Left colon (tissue), 2 donors: ENCODE measurements at places on chromosomes 2 and 18. TPM values are rescaled to one million over a fixed set of nuclear protein-coding genes. Genes with fewer than 3 reads are reported as not detected.

Gene AQP4
- 0.14 TPM for total RNA-seq

Gene CNPPD1
- 119 TPM for total RNA-seq

Gene CASP10
- 44.3 TPM for total RNA-seq

Gene ERFE
- total RNA-seq = 0.45 TPM

Gene NABP1
- total RNA-seq = 28.0 TPM

Gene HOXD13
- total RNA-seq = 0.15 TPM

Gene SP100
- total RNA-seq = 65.5 TPM

Gene EVX2
- not detected for total RNA-seq

Gene FEV
- 3.9 TPM for total RNA-seq

Gene TACR1
- 1.1 TPM for total RNA-seq

Gene REG1B
- 4.6 TPM for total RNA-seq

Gene LRRC30
- total RNA-seq = not detected

Gene MOGAT1
- 0.25 TPM for total RNA-seq

Gene YES1
- total RNA-seq = 74.6 TPM

Gene SERPINB10
- total RNA-seq = not detected

Gene COL4A3
- total RNA-seq = 0.61 TPM

Gene DCAF17
- total RNA-seq = 15.6 TPM

Gene AFF3
- total RNA-seq = 4.7 TPM

Gene RNF181
- total RNA-seq = 78.8 TPM

Gene AQP12A
- 0.92 TPM for total RNA-seq

Gene TMEM37
- 71.8 TPM for total RNA-seq

Gene AOX1
- total RNA-seq = 5.7 TPM

Gene GCKR
- not detected for total RNA-seq

Gene PRSS56
- total RNA-seq = not detected

Gene IL36RN
- total RNA-seq = not detected

Gene NFATC1
- 4.4 TPM for total RNA-seq

Gene SKA1
- 1.0 TPM for total RNA-seq

Gene STK17B
- total RNA-seq = 59.9 TPM

Gene APOB
- total RNA-seq = 0.24 TPM

Gene CIB4
- not detected for total RNA-seq

Gene APLF
- 3.4 TPM for total RNA-seq

Gene UGT1A10
- total RNA-seq = 84.8 TPM

Gene C18orf54
- 3.4 TPM for total RNA-seq

Gene SERPINB11
- not detected for total RNA-seq

Gene GRB14
- 1.2 TPM for total RNA-seq

Gene BMP10
- total RNA-seq = not detected

Gene HS1BP3
- 26.9 TPM for total RNA-seq

Gene RESP18
- not detected for total RNA-seq

Gene CDCA7
- 28.3 TPM for total RNA-seq

Gene VIT
- total RNA-seq = 0.50 TPM

Gene SCN2A
- total RNA-seq = 0.14 TPM

Gene AQP12B
- total RNA-seq = 2.4 TPM

Gene SERPINB7
- 0.22 TPM for total RNA-seq

Gene GTF2A1L
- not detected for total RNA-seq

Gene PSTPIP2
- total RNA-seq = 7.4 TPM

Gene SNRNP200
- total RNA-seq = 84.8 TPM

Gene ICOS
- total RNA-seq = 0.21 TPM

Gene CCDC74A
- total RNA-seq = 2.0 TPM

Gene CDH19
- 5.4 TPM for total RNA-seq

Gene SCG2
- 2.7 TPM for total RNA-seq

Gene FZD7
- total RNA-seq = 1.4 TPM

Gene CERKL
- total RNA-seq = 0.31 TPM

Gene IL1A
- 0.12 TPM for total RNA-seq

Gene PROKR1
- total RNA-seq = not detected

Gene HOXD8
- 6.2 TPM for total RNA-seq

Gene AGXT
- total RNA-seq = 3.0 TPM

Gene TUBB8B
- total RNA-seq = 0.34 TPM

Gene DUSP2
- 1.9 TPM for total RNA-seq
